Ovary (tissue), 10 donors: ENCODE measurements at places on chromosomes 13 and 19. TPM values are rescaled to one million over a fixed set of nuclear protein-coding genes. Genes with fewer than 3 reads are reported as not detected.

Gene DCUN1D2
- 25.2 TPM for total RNA-seq

- DNase-seq, result no peak
Observed at GRCh38 chr19:28296506-28296905, 916.4 kb downstream of the UQCRFS1 start.

Gene PROZ
- not detected for total RNA-seq

DNA sequence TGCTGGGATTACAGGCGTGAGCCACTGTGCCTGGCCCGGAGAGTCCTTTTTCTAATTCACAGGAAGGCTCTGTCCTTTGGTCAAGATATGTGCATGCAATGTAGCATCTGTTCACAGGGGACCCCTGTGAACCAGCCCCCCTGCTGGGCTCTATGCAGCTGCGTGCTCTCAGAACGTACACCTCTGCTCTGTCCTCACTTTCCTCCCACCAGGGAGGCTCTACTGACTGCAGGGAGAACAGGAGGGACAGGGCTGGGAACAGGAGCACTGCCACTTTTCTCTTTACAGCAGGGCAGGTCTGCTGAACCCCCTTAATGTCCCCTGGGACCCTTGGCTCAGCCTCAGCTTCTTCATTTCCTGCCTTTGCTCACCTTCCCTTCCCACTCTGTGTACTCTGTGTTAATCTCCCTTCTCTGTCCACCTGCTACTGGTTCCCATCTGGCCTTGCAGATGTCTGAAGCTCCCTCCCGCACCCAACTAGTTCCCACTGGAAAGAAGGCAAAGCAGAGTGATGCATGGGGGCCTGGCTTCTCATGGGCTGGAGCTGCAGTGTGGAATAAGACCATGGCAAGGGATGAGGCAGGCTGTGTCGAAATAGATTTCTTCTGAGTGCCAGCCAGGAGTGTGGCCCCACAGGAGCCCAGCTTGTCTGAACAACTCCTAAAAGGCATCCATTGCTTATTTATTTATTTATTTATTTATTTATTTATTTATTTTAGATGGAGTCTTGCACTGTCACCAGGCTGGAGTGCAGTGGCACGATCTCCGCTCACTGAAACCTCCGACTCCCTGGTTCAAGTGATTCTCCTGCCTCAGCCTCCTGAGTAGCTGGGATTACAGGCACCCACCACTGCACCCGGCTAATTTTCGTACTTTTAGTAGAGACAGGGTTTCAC is 7.2 kb downstream of the ADGRE2 start:
- no peak for DNase-seq

- no peak for DNase-seq
Observed at GRCh38 chr13:27004326-27004725, 167.3 kb downstream of the USP12 start.
